Brain pericyte (primary cell): ENCODE measurements at places on chromosomes 13 and 19.

- DNase-seq: no peak
Measured at GRCh38 chr19:34499155-34499834, 17.7 kb downstream of the WTIP start.

- DNase-seq: no peak
Measured at GRCh38 chr13:104782741-104783140, 1716.5 kb upstream of the SLC10A2 start.

DNA sequence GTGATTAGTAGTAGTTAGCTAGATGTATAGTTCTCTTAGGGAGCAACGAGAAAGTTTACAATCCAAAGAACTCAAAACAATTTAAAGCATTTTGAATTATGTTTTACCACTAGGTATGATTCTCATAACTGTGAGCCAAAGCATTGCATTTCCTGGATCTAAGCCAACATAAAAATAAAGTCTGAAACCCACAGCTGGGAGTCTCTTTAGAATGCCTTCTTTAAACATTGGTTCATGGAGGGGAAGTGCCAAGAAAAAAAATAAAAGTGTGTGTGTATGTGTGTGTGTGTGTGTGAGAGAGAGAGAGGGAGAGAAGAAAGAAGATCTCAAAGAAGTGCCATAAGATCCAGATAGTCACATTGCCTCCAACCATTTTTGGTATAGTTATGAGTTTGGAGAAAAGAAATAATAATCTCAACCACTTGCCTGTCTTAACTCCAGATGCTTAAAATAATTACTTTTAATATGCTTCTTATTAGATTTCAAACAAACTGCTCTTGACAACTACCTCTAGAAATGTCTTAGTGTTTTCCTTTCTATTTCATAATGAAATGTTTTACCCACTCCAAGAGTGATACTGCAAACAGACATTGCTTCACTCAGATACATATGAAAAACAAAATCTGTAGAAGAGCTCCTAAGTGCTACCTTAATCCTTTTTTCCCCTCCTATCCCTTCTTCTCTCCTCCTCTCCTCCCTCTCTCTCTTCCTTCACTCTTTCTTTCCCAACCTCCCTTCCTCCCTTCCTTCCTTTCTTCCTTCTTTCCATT, 554.1 kb downstream of the KCTD12 start:
- DNase-seq: peak; percentile 75

- no peak for DNase-seq
Measured at GRCh38 chr13:113742000-113742441, 17.0 kb upstream of the TMEM255B start.

DNA sequence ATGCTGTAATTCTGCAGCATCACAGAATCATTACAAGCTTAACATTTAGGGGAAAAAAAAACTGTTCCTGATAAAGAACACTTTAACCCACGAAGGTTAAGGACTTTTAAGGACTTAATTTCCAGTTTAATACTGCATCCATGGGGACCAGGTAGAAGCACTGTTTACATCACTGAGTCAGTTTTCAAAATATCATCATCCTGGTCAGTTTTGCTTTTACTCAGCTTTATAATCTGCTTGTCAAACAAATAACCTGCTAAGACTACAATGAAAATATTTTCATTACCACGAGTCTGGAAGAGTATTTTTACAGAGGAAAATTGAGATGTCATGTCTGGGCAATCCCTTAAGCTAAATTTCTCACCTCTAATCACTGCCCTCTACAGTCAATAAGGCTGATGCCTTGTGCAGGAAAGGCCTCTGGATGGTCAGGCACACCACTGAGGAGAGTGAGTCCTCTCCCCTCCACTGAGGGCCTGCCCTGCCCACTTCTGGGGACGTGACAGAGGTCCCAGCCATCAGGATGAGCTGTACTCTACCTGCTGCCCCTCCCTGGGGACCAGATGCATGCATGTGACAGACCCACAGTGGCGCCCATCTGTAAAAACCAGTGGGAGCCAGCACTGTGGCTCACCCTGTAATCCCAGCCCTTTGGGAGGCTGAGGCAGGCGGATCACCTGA, 31.0 kb downstream of the FOXO1 start:
- DNase-seq: no peak

DNA sequence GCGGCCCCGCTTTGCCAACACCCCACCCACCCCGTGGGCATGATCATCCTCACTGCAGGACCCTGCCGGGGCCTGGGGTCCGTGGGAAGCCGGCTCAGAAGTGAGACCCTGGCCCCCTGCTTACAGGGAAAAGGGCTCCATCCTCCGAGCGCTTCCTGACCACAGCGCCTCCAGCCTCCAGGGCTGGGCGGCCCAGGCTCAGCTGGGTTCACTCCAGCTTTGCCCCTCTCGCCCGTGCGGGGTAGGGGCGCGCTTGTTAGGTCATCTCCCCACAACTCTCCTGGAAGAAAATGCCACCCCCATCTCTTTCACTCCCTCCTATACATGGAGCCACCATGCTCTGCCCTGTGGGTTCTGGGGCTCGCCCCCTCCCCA, 6.6 kb upstream of the C1QTNF9B start:
- no peak for DNase-seq
